ENCODE measurements at places on chromosomes 1 and 21. TPM values are rescaled to one million over a fixed set of nuclear protein-coding genes. Genes with fewer than 3 reads are reported as not detected.

The SPRR1B gene
- not detected for total RNA-seq

The CA14 gene
- 2.4 TPM for total RNA-seq

The PTGFRN gene
- 11.3 TPM for total RNA-seq

The ZNF593OS gene
- not detected for total RNA-seq

The UBE4B gene
- 32.0 TPM for total RNA-seq

The PGLYRP4 gene
- total RNA-seq, result not detected

The C8B gene
- total RNA-seq, result 8.4 TPM

The CD5L gene
- not detected for total RNA-seq

The GBP1 gene
- total RNA-seq, result 2.6 TPM

The TRNP1 gene
- total RNA-seq, result 42.0 TPM

The IQCC gene
- 3.0 TPM for total RNA-seq

The MATN1 gene
- total RNA-seq, result not detected

The SELP gene
- not detected for total RNA-seq

The ADGRL2 gene
- 14.5 TPM for total RNA-seq

The RCC2 gene
- 58.3 TPM for total RNA-seq

The VANGL2 gene
- total RNA-seq, result not detected

The SYCP1 gene
- not detected for total RNA-seq

The ASAP3 gene
- 28.6 TPM for total RNA-seq

The OR10J1 gene
- total RNA-seq, result not detected

The TCHHL1 gene
- total RNA-seq, result not detected

The TLR5 gene
- not detected for total RNA-seq

The RNF186 gene
- not detected for total RNA-seq

The ACBD3 gene
- 59.0 TPM for total RNA-seq

Data from HepG2 (cell line).